ENCODE measurements at places on chromosomes 7 and 10. TPM values are rescaled to one million over a fixed set of nuclear protein-coding genes. Genes with fewer than 3 reads are reported as not detected.

DNA sequence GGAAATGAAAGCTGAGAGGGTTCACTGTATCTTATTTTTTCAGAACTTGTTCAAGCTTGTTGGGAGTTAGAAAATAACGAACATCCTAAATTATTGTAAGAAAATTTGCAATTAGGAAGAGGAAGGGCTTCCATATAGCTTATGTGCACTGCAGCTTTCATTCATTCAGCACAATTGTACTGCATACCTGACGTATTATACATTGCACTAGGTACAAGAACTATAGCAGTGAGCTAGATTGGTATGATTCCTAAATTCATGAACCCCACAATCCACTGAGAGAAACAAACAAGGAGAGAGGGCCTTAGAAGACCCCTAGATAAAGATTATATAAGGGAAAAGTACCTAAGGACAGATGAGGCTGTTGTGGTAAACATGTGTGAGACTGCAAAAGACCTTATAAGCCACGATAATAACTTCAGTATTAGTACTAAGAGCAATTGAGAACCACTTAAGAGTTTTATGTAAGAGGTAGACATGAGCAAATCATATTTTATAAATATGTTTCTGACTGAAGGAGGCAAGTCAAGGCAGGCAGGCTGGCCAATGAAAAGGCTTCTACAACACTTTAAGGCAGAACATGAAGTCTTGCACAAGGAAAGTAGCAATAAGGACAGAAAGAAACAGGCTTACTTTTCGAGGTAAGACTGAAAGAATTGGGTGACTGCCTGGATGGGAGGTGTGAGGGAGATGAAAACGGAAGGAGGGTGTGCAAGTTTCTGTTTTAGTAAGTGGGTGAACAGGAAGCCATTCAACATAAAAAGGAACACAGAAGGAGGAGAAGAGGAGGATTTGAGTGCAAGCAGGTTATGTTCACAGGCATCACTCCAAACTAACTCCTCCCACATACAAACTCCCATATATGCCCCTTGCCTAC is 77.9 kb upstream of the LRRN3 start:
- H3K4me1 ChIP-seq, result peaks cover 51% of the 10 kb centered on the region
- peak overlapping the region; percentile 19 for H3K27ac ChIP-seq
- no peaks in the 10 kb centered on the region for H3K36me3 ChIP-seq
- no peak for DNase-seq
- H3K4me3 ChIP-seq, result peak overlapping the region; percentile 26
- H3K27me3 ChIP-seq, result no peaks in the 10 kb centered on the region

The CCNY gene
- total RNA-seq, result 72.8 TPM

DNA sequence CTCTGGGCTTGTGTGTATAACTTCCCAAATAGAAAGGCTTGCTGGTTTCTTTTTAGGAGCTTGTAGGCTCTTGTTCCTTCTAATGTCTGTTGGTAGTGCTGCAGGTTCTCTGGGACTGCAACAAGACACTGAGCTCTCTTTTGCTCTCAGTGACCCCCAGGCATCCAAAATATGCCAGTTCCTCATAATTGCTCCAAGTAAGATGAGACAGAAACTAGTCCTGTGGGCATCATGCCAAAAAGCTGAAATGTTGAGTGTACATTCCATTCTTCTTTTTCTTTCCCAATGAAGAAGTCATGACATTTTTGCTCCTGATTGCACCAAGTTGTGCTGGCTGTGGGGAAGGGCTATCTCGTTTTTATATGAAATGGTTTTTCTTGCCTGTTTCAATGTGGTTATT is 7.1 kb upstream of the BTBD16 start:
- no peaks in the 10 kb centered on the region for H3K27me3 ChIP-seq
- peak; percentile 88 for DNase-seq
- H3K4me3 ChIP-seq, result peak overlapping the region; percentile 66
- peak overlapping the region; percentile 62 for H3K27ac ChIP-seq

- H3K36me3 ChIP-seq, result no peaks in the 10 kb centered on the region
- H3K27ac ChIP-seq, result peak overlapping the region; percentile 100
- peaks cover 66% of the 10 kb centered on the region for H3K4me1 ChIP-seq
- H3K4me3 ChIP-seq, result peak overlapping the region; percentile 86
Observed at GRCh38 chr7:34133356-34133982, 228.1 kb downstream of the BMPER start.

GRCh38 chr10:3071405-3072198 is 4.3 kb downstream of the PFKP start:
- peak overlapping the region; percentile 46 for H3K4me3 ChIP-seq
- peak; percentile 83 for DNase-seq
- H3K36me3 ChIP-seq, result peaks cover 30% of the 10 kb centered on the region
- H3K27ac ChIP-seq, result peak overlapping the region; percentile 76
- H3K4me1 ChIP-seq, result peaks cover 64% of the 10 kb centered on the region
- H3K27me3 ChIP-seq, result no peaks in the 10 kb centered on the region

GRCh38 chr7:83065714-83066113 is 97.0 kb downstream of the PCLO start:
- no peak for DNase-seq
- no peak overlapping the region for H3K27ac ChIP-seq
- H3K36me3 ChIP-seq, result no peaks in the 10 kb centered on the region
- no peak overlapping the region for H3K4me3 ChIP-seq
- H3K4me1 ChIP-seq, result no peaks in the 10 kb centered on the region

DNA sequence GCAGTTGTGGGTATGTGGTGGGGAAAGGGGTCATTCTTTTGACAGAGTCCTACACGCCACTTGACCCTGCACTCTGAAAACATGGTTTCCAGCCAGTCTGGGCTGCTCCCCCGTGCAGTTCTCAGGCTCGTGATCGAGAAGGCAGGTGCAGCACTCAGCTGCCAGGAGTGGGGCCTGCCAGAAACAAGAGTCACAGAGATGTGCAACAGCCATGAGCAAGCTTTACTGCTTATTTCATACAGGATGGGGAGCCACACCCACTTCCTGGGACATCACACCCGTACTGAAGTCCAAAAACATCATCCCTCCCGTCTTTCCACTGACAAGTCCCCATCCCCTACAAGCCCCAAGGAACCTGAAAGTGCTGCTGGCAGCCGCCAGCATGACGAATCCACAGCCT is 9.3 kb downstream of the ATG9B start:
- H3K27ac ChIP-seq, result no peak overlapping the region
- no peak for DNase-seq
- H3K27me3 ChIP-seq, result peaks cover 33% of the 10 kb centered on the region
- H3K36me3 ChIP-seq, result no peaks in the 10 kb centered on the region
- H3K4me3 ChIP-seq, result peak overlapping the region; percentile 20

DNA sequence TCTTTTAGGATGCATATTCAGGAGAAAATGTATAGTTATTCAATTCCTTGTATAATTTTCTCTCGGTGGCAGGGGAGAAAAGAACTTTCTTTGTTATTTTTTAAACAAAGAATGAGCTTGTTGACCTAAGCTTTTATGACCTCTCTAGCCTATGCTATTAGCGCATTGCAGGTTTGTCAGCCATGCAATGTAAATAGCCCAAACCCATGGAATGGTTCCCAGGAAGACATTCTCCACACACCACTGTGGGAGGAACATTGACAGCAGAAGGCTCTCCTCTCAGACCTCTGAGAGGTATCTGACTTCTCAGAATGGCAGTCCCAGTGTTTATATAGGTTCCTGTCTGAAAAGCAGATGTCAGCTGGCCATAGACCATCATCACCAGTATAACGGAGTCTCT is 19.6 kb upstream of the AGBL3 start:
- H3K4me3 ChIP-seq, result peak overlapping the region; percentile 70
- H3K27ac ChIP-seq, result peak overlapping the region; percentile 68
- no peak for DNase-seq

The GRM3 gene
- not detected for total RNA-seq
